ENCODE measurements at places on chromosomes 7 and 10. TPM values are rescaled to one million over a fixed set of nuclear protein-coding genes. Genes with fewer than 3 reads are reported as not detected.

DNA sequence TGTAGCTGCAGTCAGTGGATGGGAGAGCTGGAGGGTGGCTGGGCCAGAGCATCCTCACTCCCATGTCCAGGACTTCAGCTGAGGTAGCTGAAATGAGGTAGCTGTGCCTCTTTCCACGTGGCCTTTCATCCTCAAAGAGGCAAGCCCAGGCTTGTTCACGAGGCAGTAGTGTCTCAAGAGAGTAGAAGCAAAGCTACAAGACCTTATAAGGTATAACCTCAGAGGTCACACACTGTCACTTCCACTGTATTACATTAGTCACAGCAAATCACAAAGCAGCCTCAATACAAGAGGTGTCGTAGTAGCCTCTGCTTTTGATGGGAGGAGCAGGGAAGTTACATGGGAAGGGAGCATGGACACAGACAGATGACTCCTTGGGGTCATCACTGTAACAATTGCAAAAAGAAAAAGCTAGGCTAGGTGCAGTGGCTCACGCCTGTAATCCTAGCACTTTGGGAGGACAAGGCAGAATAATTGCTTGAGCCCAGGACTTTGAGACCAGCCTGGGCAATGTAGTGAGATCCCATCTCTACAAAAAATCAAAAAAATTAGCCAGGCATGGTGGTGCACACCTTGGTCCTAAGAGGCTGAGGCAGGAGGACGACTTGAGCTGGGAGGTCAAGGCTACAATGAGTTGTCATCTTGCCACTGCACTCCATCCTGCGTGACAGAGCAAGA is 97.5 kb downstream of the SKIDA1 start:
- no peaks in the 10 kb centered on the region for H3K4me1 ChIP-seq
- H3K27me3 ChIP-seq: no peaks in the 10 kb centered on the region
- DNase-seq: no peak
- no peak overlapping the region for H3K27ac ChIP-seq
- no peak overlapping the region for H3K4me3 ChIP-seq

DNA sequence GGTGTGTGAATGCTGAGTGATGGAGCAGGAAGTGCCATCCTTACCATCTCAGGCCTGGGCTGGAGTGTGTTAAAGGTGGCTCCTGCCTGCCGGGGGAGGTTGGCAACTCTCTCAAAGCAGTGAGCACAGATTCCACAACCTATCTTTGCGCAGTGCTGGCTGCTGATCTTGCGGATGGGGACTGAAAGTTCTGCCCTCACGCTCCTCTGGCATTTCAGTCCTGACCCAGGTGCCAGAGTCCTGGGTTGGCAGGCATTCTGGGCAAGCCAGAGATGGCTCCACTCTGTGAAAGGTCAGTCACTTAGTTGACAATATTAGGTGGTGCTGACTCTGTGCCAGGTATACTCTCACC is 315.5 kb downstream of the RPS24 start:
- no peaks in the 10 kb centered on the region for H3K36me3 ChIP-seq
- no peak for DNase-seq
- no peak overlapping the region for H3K27ac ChIP-seq
- H3K4me1 ChIP-seq: no peaks in the 10 kb centered on the region
- H3K4me3 ChIP-seq: no peak overlapping the region

TFR2 gene
- 2.3 TPM for total RNA-seq

ZNF680 gene
- total RNA-seq: 11.4 TPM

NEUROD6 gene
- not detected for total RNA-seq

- no peak for DNase-seq
- H3K27me3 ChIP-seq: no peaks in the 10 kb centered on the region
- no peaks in the 10 kb centered on the region for H3K4me1 ChIP-seq
Observed at GRCh38 chr7:90582164-90582563, 14.0 kb upstream of the CDK14 start.

UPK3B gene
- 2.6 TPM for total RNA-seq

PLXNA4 gene
- 0.77 TPM for total RNA-seq

BHLHA15 gene
- 2.4 TPM for total RNA-seq

MALRD1 gene
- total RNA-seq: 0.27 TPM

GPR37 gene
- total RNA-seq: 0.64 TPM

GRCh38 chr7:11648101-11648500 is 183.9 kb downstream of the THSD7A start:
- DNase-seq: no peak
- no peak overlapping the region for H3K27ac ChIP-seq
- H3K4me1 ChIP-seq: no peaks in the 10 kb centered on the region

TAC1 gene
- total RNA-seq: 2.2 TPM

- H3K27me3 ChIP-seq: no peaks in the 10 kb centered on the region
- no peak for DNase-seq
- no peaks in the 10 kb centered on the region for H3K4me1 ChIP-seq
- H3K4me3 ChIP-seq: no peak overlapping the region
- no peaks in the 10 kb centered on the region for H3K36me3 ChIP-seq
Observed at GRCh38 chr7:1853431-1853985, 183.4 kb downstream of the ELFN1 start.

- H3K27me3 ChIP-seq: no peaks in the 10 kb centered on the region
- no peak for DNase-seq
- no peaks in the 10 kb centered on the region for H3K4me1 ChIP-seq
- H3K36me3 ChIP-seq: no peaks in the 10 kb centered on the region
- no peak overlapping the region for H3K4me3 ChIP-seq
- no peak overlapping the region for H3K27ac ChIP-seq
Observed at GRCh38 chr10:13815756-13816155, 229.0 kb downstream of the PRPF18 start.

- H3K4me3 ChIP-seq: no peak overlapping the region
- no peaks in the 10 kb centered on the region for H3K27me3 ChIP-seq
- H3K4me1 ChIP-seq: no peaks in the 10 kb centered on the region
Observed at GRCh38 chr10:36018996-36019395, 376.9 kb upstream of the FZD8 start.

DNA sequence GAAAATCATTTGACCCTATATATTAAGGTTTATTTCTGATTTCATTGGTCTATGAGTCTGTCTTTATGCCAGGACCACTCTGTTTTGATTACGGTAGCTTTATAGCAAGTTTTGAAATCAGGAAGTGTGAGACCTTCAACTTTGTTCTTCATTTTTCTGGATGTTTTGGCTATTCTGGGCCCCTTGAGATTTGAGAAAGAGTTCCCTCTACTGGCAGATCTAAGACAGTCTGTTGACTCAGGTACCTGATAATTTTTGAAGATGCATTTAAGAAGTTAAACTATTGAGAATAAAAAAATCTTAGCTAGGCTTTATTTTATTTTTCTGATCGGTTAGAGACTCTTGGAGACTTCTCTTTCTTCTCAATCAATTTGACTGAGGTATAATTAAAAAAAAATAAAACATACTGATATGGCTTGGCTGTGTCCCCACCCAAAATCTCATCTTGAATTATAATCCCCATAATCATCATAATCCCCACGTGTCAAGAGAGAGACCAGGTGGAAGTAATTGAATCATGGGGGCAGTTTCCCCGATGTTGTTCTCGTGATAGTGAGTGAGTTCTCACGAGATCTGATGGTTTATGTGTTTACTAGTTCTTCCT is 209.2 kb downstream of the SNX10 start:
- no peak for DNase-seq
- no peaks in the 10 kb centered on the region for H3K4me1 ChIP-seq
- no peak overlapping the region for H3K4me3 ChIP-seq
- H3K27me3 ChIP-seq: no peaks in the 10 kb centered on the region
- no peak overlapping the region for H3K27ac ChIP-seq
- no peaks in the 10 kb centered on the region for H3K36me3 ChIP-seq

FBXL15 gene
- total RNA-seq: 23.7 TPM

LRRN3 gene
- 0.35 TPM for total RNA-seq

GRCh38 chr7:155053002-155053401 is 17.1 kb upstream of the HTR5A start:
- no peak overlapping the region for H3K27ac ChIP-seq
- H3K36me3 ChIP-seq: no peaks in the 10 kb centered on the region
- no peak overlapping the region for H3K4me3 ChIP-seq
- no peaks in the 10 kb centered on the region for H3K27me3 ChIP-seq

LAMB4 gene
- total RNA-seq: not detected

- H3K36me3 ChIP-seq: no peaks in the 10 kb centered on the region
- no peak for DNase-seq
- H3K27ac ChIP-seq: no peak overlapping the region
Observed at GRCh38 chr7:110841840-110842545, 248.9 kb upstream of the LRRN3 start.

NRCAM gene
- total RNA-seq: 0.42 TPM

GRCh38 chr10:43982250-43982649 is 333.6 kb upstream of the ZNF32 start:
- H3K27me3 ChIP-seq: no peaks in the 10 kb centered on the region
- no peak for DNase-seq
- H3K4me1 ChIP-seq: no peaks in the 10 kb centered on the region
- no peak overlapping the region for H3K4me3 ChIP-seq
- H3K27ac ChIP-seq: no peak overlapping the region

DNA sequence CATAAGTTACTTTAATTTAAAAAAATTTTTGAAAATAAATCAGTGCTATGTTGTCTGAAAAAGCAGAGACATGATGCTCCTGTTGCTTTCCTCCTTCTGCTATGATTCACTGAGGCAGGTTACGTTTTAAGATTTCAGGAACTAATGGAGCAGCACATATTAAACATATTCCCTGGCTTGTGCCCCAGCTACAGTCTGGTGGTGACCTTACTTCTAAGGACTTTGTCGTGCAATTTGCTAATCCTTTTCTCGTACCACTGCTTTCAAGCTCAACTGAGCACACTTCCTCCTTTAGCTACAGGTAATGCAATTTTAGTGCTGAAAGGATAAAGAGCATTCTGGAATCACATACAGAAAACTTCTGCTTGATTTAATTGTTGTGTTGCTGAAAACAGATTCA is 16.2 kb upstream of the PRR15 start:
- H3K4me3 ChIP-seq: no peak overlapping the region
- no peaks in the 10 kb centered on the region for H3K27me3 ChIP-seq
- no peak overlapping the region for H3K27ac ChIP-seq
- DNase-seq: no peak

DNA sequence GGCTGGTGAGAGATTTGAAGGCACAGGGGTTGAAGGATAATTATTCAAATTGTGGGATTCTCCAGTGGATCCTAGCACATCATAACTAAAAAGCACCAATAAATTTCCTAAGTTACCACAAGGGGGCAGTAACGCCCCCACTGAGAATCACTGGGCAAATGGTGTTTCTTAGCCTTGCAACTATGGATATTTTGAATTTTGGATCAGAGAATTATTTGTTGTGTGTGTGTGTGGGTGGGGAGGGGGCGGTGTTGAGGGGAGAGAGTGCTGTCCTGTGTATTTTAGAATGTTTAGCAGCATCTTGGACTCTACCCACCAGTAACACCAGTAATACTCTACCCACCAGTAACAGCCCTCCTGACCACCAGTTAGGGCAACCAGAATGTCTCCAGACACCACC is 63.3 kb upstream of the PRKG1 start:
- no peak overlapping the region for H3K27ac ChIP-seq
- H3K36me3 ChIP-seq: no peaks in the 10 kb centered on the region
- no peak overlapping the region for H3K4me3 ChIP-seq
- DNase-seq: no peak

GRCh38 chr10:129881641-129882040 is 82.4 kb downstream of the EBF3 start:
- no peak overlapping the region for H3K27ac ChIP-seq
- H3K27me3 ChIP-seq: no peaks in the 10 kb centered on the region
- no peaks in the 10 kb centered on the region for H3K4me1 ChIP-seq
- no peak overlapping the region for H3K4me3 ChIP-seq

DNA sequence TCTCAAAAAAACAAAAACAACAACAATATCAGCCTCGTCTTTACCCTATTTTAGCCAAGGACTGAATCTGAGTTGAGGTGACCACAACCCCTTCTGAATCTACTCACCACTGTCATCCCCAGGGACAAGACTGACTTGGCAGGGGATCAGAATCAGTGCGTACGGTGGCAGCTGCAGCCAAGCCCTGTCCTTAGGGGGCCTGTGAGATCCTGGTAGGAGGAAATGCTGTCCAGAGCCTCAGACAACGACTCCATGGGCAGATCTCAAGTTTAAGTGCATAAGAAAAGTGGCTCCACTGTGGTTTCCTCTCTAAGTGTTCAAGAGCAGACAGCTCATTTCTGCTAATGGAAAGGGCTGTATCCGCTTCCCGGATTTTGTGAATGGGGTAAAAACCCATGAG is 22.4 kb upstream of the CYTH3 start:
- H3K27ac ChIP-seq: no peak overlapping the region
- H3K27me3 ChIP-seq: no peaks in the 10 kb centered on the region
- H3K4me1 ChIP-seq: no peaks in the 10 kb centered on the region
- no peaks in the 10 kb centered on the region for H3K36me3 ChIP-seq

DNA sequence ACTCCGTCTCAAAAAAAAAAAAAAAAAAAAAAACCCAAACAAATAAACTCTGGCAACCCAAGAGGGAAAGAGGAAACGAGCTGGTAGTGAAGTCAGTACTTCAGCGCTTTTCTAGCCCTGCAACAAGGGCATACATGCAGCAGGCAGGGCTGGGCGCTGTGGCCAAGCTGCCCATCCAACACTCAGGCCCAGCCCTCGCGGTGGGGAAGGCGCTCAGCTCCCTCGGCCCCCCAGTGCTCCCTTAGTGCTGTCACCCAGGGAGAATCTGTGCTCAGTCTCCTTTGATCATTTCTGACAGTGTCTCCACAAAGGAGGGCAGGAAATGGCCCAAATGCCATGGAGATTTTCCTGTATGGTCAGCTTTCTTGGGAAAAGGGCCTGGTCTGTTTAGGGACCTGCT is 97.2 kb downstream of the SMURF1 start:
- no peak overlapping the region for H3K4me3 ChIP-seq
- DNase-seq: no peak
- H3K4me1 ChIP-seq: no peaks in the 10 kb centered on the region
- H3K36me3 ChIP-seq: peaks cover 6% of the 10 kb centered on the region
- H3K27ac ChIP-seq: no peak overlapping the region

ITPRID1 gene
- total RNA-seq: 0.91 TPM

GRCh38 chr7:73960548-73960947 is 67.4 kb upstream of the ELN start:
- no peak overlapping the region for H3K27ac ChIP-seq

DNA sequence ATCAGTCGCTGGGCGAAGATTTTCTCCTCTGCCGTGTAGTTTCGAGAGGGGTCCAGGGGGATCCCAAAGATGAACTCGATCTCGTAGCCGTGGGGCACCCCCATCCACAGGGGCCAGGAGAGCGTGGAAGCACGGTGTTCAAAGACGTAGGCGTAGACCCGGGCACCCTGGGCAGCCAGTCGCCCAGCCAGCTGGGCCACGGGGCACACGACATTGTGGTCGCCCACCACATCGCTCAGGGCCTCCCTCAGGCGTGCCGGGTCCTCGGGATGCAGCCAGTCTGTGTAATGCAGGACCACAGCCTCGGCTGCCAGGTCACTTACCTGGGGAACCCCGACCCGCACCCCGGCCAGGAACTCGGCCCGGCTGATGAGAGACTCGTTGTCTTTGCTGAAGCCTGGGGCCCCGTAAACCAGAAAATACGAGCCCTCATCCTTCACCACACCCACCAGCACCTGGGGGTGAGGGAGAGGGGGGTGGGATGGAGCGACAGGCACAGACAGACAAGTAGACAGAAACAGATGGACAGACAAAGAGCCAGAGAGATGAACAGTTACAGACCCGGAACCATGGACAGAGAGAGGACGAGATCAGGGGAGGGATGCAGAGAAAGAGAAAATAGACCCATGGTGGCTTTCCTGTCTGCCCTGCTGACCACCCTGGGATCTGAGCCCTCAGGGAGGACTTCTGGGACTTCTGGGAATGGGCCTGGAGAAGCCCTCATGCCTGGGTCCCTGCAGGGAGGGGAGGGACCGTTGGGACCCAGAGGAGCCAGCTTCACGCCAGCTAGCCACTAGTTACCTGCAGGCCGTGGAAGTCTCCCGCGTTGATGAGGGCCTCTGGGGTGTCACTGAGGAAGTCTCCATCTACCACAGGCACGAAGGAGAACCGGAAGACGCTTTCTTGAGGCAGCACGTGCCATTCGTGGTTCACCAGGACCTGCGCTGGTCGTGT is 3.0 kb downstream of the ACHE start:
- no peaks in the 10 kb centered on the region for H3K36me3 ChIP-seq
- H3K27me3 ChIP-seq: peaks cover 21% of the 10 kb centered on the region
- no peak overlapping the region for H3K27ac ChIP-seq
- H3K4me1 ChIP-seq: peaks cover 32% of the 10 kb centered on the region
- no peak overlapping the region for H3K4me3 ChIP-seq

ZCWPW1 gene
- total RNA-seq: 1.3 TPM

Measured in colonic mucosa (tissue), 4 donors.